ENCODE measurements at places on chromosomes 5 and 9. TPM values are rescaled to one million over a fixed set of nuclear protein-coding genes. Genes with fewer than 3 reads are reported as not detected.

Gene SHISAL2B
- total RNA-seq = not detected

Gene ANKDD1B
- not detected for total RNA-seq

Gene WNT8A
- total RNA-seq = not detected

Gene CD74
- total RNA-seq = 5.4 TPM

Gene PCDHAC2
- total RNA-seq = not detected

Gene CKMT2
- total RNA-seq = 1.6 TPM
